ENCODE measurements at places on chromosomes 7 and 10.

GRCh38 chr10:29056729-29057128, 232.1 kb upstream of the LYZL1 start:
- DNase-seq: no peak

DNA sequence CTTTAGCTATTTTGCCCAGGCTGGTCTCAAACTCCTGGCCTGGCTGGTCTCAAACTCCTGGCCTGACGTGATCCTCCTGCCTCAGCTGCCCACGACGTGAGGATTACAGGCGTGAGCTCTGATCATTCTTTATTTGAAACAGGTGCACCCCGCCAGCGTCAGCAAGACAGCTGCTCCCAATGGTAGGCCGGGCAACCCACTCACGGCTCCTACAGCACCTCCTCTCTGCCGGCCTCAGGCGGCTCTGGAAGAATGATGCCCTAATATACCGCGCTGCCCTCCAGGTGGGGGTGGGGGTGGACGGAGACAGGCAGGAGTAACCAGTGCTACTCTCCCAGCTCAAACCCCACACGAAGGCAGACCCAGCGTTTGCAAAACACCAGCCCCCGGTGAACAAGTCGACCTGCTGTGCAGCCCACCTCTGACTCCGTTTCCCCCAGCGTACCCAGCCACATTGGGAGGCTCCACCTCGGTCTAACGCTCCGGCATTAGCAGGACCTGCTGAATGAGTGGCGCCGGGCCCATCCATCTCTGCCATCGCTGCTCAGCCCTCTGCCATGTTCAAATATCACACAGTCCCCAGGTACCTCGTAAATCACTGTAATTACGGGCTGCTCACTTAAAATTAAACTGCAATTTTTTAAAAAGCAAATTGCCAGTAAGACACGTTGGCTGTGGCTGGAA, 148.6 kb downstream of the ELFN1 start:
- DNase-seq: peak; percentile 4

DNA sequence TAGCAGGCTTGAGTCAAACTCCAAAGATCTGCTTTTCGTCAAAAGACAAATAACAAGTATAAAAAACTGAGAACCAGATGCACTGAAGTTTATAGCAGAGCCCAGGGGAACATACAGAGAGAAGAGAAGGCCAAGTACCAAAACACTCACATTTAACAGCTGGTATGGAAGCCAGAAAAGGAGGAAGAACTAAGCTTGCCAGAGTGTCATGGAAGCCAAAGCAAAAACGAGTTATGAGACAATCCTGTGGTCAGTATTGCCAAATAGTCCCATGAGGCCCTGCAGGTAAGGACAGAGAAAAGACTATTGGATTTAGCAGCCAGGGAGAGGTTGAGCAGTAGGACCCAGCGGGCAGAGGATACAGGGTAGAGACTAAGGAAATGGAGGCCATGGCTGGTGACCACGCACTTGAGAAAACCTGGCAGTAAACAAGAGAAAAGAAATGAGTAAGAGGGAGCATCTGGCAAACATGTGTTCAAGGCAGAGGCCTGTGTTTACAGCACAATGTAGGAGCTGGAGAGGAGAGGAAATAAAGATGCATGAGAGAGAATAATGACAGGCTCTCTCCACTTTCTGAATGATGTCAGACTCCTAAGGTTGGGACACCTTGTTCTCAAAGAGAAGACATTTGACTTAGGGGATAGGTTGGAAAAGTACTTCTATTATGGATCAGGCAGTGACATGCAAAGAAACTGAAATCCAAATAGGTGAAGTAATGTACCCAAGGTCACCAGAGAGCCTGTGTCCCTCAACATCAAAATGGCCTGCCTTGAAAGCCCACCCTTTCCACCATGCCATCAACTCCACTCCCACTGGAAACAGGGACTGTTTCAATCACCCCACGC, 9.1 kb downstream of the CREB3L2 start:
- DNase-seq: no peak

DNA sequence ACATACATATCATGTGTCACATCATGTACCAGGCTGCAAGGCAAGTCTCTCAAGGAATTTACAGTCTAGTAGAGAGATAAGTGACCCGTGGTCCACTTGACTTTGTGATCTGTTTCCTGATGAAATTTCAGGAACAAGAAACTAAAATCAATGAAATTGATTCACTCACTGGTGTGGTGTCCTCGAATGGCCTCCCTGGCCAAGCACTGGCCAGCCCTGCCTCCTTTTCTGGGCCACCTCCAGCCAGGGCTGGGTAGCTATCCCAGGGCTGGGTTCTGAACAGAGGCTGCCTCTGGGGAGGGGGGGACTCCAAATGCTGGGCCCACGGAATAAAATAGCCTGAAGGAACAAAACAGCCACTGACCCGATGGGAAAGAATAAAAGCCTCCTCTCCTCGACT, 182.2 kb downstream of the HERPUD2 start:
- DNase-seq: no peak

DNA sequence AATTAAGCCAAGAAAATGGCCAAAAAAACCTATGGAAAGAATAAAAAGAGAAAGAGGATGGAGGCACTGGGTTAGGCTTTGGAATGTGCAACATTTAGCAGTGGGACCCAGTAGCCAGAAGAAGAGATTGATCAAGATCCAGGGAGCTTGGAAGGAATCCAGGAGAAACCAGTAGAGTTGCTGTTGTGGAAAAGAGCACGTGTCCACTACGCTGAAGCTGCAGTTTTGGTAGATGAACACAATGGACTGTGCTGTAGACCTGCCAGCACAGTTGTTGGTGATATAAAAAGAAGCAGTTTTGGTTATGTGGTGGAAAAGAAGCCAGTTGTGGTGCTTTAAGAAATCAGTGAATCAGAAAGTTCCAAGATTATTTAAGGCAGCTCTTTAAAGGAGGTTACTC, 802.2 kb upstream of the POM121L12 start:
- DNase-seq: no peak

DNA sequence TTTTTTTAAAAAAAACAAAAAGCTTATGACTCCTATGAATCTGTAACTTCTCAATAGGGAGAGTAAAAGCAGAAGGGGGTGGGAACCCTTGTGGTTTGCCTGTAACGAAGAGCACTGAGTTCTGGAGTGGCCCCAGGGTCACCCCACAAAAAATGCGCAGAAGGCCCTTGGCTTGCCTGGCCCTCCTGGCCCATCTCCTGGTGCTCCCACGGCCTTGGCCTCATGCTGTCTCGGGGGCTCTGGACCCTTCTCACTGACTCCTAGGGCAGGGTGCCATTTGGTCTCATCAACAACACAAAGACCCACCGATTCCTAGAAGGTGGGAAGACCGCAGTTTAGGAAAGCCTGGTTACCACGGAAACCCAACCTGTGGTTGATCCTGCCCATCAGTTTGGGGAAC, 40.8 kb downstream of the ZNF467 start:
- DNase-seq: no peak

- no peak for DNase-seq
Measured at GRCh38 chr7:27834179-27834921, 94.4 kb downstream of the TAX1BP1 start.

Measured in central memory CD8-positive, alpha-beta T cell (primary cell).